ENCODE measurements at places on chromosomes 7 and 10. TPM values are rescaled to one million over a fixed set of nuclear protein-coding genes. Genes with fewer than 3 reads are reported as not detected.

The GATA3 gene
- 1.2 TPM for polyA plus RNA-seq

The HTR5A gene
- polyA plus RNA-seq: 0.06 TPM

GRCh38 chr7:157660971-157661610, 324.3 kb downstream of the DNAJB6 start:
- H3K4me1 ChIP-seq: no peaks in the 10 kb centered on the region
- H3K27me3 ChIP-seq: no peaks in the 10 kb centered on the region
- no peak overlapping the region for H3K4me3 ChIP-seq
- H3K27ac ChIP-seq: no peak overlapping the region
- no peak for DNase-seq
- H3K36me3 ChIP-seq: no peaks in the 10 kb centered on the region

DNA sequence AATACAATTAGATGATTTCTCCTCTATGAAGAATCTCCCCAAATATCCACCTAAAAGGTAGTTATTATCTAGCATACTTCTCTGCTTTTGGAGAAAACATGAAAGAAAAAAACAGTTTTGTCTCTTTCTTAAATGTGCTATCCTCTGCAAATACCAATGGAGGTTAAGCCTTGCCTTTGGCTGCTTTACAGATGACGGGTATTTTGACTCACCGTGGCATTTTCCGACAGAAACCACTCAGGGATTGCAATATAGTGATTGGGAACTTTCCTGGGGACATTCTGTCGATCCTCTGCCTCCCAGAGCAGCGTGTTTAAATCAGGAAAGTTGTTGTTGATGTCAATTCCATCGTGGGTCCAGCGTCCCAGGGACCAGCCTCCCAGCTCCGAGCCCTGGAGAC, 100.6 kb downstream of the GPR26 start:
- no peak overlapping the region for H3K27ac ChIP-seq
- no peaks in the 10 kb centered on the region for H3K36me3 ChIP-seq
- DNase-seq: no peak
- no peaks in the 10 kb centered on the region for H3K27me3 ChIP-seq

DNA sequence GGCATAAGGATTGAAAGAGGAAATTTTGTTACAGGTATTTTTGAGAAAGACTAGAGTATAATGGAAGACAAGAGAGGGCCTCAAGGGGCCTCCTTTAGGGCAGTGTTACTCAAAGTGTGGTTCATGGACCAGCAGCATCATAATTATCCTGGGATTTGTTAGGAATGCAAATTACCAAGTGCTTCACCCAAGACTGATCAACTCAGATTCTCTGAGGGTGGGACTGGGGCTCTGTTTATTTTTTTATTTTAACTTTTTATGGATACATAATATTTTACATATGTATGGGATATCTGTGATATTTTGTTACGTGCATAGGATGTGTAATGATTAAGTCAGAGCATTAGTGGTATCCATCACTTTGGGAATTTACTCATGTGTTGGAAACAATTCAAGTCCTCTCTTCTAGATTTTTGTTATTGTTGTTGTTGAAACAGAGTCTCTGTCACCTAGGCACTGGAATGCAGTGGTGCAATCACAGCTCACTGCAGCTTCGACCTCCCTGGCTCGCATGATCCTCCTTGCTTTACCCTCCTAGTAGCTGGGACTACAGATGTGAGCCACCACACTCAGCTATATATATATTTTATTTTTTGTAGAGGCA, 2.2 kb upstream of the KCTD7 start:
- no peak overlapping the region for H3K4me3 ChIP-seq
- no peaks in the 10 kb centered on the region for H3K36me3 ChIP-seq
- no peak overlapping the region for H3K27ac ChIP-seq
- DNase-seq: no peak
- no peaks in the 10 kb centered on the region for H3K27me3 ChIP-seq

- no peaks in the 10 kb centered on the region for H3K36me3 ChIP-seq
- H3K4me1 ChIP-seq: no peaks in the 10 kb centered on the region
- no peak overlapping the region for H3K27ac ChIP-seq
These were observed 106.1 kb downstream of the PPP1R3A start for GRCh38 chr7:113812591-113813255.
